MV-4-11 (cell line): ENCODE measurements at places on chromosomes 7 and 10.

DNA sequence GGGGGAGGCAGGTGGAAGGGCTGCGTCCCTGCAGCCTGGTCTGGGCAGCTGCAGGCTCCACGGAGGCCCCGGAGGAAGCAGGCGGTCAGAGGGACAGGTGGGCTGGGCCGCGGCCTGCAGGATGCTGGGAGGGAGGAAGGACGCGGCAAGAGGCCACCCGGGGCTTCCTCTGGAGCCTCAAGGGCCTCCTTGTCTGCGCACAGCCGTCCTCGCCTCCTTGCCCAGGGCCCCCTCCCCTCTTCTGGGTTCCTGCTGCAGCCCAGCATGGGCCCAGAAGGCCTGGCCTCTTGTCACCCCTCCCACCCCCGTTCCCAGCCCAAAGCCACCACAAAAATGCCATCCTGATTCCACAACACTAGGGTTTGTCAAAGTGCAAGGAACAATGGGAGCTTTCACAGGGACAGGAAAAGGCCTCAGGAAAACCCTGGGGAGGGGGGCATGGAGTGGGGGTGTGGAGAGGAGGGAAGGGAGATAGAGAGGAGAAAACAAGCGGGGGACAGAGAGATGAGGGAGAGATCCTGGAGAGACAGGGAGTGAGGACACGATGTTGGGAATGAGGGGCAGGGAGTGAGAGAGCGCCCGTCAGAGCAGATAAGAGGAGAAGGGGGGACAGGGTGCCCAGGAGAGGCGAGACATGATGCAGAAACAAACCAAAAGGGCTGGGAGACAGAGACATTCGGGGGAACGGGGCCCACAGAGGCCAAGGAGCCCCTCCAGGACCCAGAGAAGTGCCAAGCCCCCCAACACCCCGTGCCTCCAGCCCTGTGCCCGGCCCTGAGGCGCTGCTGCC, 41.8 kb downstream of the ZCCHC24 start:
- no peak for DNase-seq

GRCh38 chr7:136588216-136588615, 280.2 kb upstream of the CHRM2 start:
- DNase-seq: no peak

GRCh38 chr7:32474008-32474407, 16.2 kb downstream of the LSM5 start:
- no peak for DNase-seq

GRCh38 chr10:59757966-59758365, 4.7 kb upstream of the MRLN start:
- peak; percentile 53 for DNase-seq

DNA sequence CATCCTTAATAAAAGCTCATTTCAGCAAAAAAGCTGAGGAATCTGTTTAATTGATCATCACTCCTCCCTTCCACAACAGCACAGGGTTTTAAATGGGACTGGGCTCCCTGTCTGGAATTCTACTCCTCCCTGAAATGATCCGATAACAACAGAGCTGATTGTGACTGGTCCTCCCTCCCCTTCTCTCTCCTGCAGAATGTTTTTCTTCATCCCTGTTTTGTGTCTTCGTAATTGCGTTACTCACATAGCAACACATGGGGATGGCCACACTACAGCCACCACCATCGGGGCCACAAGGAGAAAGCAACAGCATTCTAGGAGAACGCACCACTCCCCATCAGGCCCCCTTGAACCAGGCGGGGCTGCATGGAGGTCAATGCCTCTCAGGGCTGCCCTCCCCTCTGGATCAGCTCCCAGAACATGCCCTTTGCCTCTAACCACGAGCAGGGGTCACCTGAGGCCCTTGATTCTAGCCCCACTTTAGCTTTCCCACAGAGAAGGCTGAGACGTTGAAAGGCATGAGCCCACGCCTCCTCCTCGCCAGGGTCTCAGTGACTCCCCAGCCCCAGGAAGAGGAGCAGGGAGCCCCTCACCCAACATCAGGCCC, 152.6 kb downstream of the PLXNA4 start:
- DNase-seq: no peak

DNA sequence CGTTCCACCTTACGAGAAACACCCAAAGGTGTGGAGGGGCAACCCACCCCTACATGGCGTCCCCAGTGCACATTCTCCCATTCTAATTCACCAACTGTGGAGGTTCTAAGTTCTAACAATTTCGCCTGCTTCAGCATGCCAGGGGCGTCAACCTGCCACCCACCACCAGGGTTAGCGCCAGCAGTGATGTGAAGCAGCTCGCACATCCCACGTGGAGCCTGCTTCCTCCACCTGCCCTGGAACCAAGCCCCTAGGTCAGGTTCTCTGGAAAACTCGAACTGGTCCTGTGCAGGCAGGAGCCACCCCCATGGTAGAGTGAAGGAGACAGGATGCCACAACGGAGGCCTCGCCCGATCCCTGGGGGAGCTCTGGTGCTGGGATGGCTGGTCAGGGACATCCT, 33.3 kb upstream of the FXYD4 start:
- no peak for DNase-seq

GRCh38 chr7:23930312-23930711, 220.3 kb downstream of the STK31 start:
- DNase-seq: no peak

DNA sequence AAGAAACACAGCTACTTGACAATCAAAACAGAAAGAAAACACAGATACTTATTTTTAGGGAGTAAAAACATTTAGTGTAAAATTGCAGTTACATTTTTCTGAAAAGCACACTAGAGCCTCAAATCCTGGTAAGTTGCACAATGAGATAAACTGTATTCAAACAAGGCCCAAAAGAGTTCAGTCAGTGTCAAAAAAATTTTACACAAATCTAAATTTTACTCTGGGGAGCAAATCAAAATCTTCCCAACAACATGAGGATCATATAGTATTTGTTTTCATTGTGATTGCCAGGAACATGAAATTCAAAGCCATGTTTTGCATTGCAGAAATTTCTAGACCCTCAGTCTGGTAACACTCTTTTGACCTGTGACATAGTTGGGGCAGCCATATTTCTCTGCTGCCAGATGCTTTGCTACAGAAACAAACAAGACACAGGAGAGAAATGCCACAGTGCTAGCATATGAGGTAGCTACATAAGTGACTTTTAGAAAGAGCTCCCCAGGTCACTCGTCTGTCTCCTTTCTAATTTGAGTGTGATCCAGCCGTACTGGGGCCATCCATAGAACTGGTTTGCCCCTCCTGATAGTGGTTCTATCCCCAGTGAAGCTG, 49.6 kb downstream of the PDE1C start:
- no peak for DNase-seq

- DNase-seq: no peak
These were observed 38.8 kb upstream of the DNAH11 start for GRCh38 chr7:21504021-21504420.

GRCh38 chr10:45422866-45423659, 49.0 kb downstream of the ALOX5 start:
- no peak for DNase-seq

DNA sequence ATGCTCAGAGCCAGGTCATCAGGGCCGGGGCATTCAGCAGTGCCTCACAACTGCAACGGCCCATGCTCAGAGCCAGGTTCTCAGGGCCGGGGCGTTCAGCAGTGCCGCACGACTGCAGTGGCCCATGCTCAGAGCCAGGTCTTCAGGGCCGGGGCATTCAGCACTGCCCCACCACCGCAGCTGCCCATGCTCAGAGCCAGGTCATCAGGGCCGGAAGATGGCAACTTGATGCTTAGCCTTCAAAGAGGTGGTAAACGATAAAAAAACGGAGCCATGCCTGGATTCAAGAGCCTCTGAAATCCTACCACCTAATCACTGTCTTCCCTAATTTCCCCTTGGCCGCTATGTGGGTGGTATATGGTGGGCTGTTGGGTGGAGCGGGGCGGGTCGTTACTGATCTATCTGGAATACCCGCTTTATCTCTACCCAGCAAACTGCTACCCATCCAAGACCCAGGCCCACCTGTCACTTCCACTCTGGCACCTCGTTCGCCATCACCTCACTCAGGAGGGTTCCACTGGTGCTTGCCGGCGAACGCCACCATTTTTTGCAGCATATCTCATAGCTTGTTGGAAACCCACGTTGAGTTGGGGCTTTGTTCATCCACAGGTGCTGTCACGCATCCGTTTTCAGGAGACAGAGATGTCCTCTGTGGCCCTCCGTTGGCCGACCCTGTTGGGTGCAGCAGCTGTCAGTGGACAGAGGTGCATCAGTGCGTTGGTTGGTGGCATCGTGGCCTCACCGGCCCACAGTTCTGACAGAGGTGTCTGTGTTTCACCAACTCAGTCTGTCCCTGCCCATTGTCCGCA, 221.1 kb downstream of the EBF3 start:
- no peak for DNase-seq

GRCh38 chr10:132113206-132113605, 47.5 kb downstream of the JAKMIP3 start:
- no peak for DNase-seq

- DNase-seq: no peak
These were observed 85.6 kb upstream of the KDM7A start for GRCh38 chr7:140262242-140262903.

DNA sequence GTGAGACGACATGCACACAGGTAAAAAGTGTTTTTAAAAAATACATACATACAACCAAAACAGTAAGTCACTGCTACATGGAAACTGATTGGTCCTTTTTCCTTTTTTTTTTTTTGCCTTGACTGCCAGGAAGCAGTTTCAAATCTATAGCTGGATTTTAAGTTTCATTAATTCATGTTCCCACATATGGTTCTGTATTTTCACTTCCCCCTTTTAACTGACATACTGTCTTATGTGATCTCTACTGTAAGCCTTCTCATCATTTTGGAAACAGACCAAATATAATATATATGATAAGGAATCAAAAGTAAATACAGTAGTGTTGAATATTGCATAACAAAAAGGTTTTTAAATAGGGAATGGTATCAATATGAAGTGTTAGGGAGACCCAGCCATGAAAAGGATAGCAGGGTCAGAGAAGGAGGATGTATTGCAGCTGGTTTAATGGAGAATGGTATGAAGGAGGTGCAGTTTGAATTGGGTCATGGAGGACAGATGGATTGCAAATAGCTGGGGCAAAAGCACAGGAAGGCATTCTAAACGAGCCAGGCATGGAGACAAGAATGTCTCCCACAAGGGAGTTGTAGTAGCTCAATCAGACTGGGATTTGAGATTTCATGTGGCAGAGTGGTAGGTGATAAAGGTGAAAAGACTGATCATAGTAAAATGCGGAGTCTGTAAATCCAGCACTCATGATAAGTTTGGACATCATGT, 5.4 kb downstream of the CAV1 start:
- peak; percentile 86 for DNase-seq

- no peak for DNase-seq
These were observed 12.7 kb downstream of the IKZF1 start for GRCh38 chr7:50317221-50317678.

DNA sequence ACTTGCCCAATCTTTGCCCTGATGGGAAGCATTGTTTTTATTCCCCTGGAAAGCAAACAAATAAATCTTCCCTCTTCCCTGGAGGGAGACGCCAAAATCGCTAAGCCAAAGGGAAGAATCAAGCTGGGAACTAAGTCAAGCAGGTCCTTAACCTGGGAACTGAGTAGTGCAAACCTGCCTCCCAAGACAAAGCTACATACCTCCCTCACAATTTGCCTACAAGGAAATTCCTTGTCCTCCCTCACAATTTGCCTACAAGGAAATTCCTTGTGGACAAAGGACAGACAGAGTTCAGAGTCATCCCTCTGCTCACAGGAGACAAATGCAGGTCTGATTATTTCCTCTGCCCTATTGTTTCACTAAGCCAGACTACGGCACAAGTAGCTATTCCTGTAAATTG, 50.5 kb downstream of the SPOCK2 start:
- no peak for DNase-seq
